ENCODE measurements at places on chromosomes 4 and X.

GRCh38 chr4:77872723-77873445 is 10.3 kb downstream of the MRPL1 start:
- peak; percentile 5 for DNase-seq

DNA sequence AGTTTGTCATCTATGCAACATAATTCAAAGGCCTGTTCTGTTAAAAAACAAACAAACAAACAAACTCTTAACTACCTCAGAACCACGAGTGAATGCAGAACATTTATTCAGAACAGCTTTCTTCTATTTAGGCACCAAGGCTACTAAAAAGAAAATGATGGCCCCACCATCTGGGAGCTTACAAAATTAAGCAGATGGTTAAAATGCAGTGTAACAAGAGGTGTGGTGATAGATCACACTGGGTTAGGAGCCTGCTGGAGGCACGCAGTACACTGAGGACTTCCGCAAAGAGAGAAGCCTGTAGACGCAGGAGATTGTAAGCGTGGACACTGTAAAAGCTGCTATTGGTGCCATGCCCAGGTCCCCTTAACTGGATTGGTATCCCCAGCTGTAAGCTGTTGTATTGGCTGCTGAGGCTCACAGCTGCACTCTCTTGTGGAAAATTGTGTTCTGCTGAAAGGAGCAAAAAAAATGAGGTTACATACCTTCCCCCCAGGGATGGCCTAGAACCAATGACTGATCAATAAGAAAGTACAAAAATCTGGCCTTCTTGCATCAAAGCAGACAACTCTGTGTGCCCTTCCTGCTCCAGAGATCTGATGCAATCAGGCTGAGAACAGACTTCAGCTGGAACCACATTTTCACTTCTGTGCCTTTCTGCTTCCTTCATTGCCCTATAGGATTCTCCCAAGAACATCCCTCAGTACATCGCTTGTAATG is 60.0 kb downstream of the SHROOM3 start:
- no peak for DNase-seq

DNA sequence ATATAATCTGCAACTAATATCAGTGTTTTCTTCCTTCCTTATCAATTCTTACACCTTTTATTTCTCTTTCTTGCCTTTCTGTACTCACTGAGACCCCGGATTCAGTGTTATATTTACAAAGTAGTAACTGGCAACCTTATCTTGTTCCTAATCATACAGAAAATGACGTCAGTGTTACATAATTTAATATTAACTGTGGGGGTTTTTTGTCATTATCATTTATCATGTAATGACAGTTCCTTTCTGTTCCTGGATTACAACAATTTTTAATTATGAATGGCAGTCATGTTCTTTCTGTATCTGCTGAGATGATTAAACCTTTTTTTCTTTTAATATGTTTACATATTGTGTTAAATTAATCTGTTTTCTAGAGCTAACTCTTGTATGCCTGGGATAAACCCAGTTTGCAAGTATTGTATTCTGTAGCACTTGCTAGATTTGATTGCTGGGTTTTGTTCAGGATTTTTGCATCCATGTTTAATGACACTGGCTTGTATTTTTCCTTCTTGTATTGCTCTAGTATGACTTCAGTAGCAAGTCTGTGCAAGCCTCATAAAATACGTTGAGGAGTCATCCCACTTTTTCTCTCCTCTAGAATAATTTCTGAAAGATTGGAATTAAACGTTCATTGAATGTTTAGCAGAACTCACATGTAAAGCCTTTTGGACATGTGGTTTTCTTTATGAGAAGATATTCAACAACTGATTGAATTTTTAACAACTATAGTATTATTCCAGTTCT is 10.4 kb upstream of the HSPA4L start:
- no peak for DNase-seq

DNA sequence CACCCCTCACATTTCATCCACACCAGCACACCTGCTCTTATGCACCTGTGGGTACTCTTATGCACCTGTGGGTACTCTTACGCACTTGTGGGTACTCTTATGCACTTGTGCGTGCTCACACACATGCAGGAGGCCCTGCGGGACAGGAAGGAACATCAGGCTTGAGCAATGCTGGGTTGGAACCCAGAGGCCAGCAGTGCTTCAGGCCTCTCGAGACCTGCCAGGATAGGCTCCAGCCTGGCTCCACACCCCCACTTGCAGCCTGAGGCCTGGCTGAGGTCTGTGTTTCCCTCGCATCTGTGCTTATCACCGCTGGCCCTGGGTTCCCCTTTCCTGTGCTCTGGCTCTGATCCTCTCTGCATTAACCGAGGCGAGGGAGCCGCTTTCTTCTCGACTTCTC is 34.7 kb downstream of the SORCS2 start:
- DNase-seq, result no peak

DNA sequence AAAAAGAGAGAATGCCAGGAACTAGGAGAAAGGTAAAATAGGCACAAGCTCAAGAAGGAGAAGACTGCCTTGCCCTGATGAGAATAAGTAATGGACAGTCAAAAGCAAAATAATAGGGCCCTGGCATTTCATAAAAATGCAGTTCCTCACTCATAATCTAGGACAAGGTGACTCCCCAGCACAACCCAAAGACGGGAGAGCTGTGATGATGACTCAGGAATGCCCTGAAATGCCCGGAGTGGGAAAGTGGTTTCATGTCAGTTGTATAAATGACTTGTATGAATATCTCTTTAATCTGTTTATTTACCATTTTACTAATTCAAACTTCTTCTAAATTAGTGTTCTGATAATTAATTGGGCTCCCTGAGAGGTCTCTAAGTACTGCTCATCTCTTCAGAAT is 28.8 kb upstream of the SETD7 start:
- no peak for DNase-seq

GRCh38 chr4:137659431-137659830 is 127.1 kb upstream of the PCDH18 start:
- DNase-seq, result no peak

Measured in large intestine (tissue), 12 donors.